Suppressor macrophage (primary cell): ENCODE measurements at places on chromosomes 2 and 18.
A peak's percentile ranks its signal among the peaks of the same experiment; 100 is the strongest.

DNA sequence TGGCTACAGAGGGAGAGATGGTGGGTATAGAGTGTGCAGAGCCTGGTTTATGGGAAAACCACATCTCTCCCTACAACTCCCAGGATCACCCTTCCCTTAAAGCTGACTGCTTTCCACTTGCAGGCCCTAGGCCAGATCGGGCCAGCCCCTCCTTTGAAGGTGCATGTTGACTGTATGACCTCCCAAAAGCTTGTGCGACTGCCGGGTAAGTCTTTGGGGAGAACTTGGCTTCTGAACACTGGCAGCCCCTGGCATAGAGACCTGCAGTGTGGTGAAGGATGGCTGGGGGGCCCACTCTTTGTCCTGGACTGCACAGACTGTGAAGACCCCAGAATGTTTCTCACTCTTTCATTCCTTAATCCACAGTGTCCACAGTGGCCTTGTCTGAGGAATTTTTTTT is 19.5 kb downstream of the CAD start:
- DNase-seq = no peak

DNA sequence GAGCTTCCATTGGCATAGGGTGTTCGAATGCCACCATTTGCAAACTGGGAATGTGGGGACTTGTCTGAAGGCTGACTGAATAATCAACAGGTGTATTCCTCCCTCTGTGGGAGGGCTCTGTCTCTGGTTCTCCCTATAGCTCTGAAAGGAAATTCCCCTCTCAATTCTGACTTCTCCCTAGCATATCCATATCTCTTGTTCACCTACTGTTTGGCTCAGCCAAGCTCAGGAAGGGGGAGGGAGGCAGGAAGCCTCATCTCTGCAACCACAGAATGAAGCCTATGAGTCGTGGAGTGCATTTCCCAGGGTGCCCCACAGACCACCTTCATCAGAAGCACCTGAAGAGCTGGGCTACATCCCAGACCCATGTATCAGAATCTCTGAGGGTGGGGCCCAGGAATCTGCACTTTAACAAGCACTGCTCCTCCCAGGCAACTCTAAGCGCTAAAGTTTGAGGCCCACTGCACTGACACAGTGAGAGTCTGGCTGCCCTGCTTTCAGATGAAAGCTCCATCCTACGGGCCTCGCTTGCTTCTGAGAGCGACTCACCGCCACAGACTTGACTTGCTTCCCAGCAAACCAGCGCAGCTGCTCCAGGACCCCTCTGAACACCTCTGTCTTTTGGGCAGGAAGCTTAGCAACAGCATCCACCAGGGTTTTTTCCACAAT is 32.0 kb downstream of the XDH start:
- DNase-seq = no peak

GRCh38 chr2:137493261-137493660 is 471.0 kb upstream of the HNMT start:
- DNase-seq = no peak

DNA sequence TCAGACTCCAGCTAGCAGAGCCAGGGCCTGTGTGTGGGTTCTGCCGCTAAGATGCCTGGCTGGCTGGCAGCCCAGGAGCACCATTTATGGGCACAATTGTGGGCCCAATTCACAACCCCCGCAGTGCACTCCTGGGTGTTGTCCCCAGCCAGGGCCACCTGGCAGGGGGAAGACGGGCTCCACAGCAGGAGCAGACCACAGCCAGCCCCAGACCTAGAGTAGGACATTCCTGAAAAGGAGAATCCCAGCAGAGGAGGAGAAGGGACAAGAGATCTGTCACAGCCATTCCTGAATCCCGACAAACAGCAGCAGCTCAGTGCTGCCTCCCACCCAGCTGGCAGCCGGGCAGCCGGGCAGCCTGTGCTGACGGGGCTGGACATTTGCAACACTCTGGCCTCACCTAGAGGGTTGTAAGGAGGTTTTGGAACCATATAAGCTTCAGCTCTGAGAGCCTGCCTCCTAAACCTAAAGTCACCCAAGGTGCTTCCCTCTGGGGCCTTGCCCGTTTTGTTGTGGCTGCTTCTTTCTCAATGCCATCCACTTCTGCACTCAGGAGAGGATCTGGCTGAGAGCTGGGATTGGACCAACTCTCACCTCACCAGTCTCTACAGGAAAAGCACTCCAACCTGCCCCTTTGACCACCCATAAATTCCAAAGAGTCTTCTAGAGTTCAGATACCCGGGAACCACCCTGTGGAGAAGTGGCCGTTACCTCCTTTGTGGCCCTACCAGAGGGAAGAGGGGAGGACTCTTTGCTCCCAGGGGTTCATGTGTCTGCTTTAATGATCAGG is 4.1 kb upstream of the TMEM177 start:
- no peak for DNase-seq

GRCh38 chr18:1954583-1955312 is 616.6 kb downstream of the METTL4 start:
- DNase-seq = no peak

DNA sequence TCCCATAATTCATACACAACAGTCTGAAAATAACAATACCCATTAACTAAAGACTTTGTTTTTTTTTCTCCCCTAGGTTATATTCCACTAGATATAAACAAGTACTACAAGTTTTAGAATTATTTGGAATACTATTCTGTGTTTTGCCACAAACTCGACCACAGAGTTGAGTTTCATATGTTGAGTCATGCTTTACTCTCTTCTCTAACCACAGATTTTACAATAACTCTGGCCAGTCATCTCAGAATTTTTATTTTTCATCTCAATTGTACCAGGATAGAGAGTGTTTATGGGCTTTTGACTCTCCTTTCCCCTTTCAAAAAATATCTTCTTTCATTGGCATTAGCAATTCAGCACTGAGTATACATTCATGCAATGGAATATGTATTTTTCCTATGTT is 348.7 kb upstream of the GALNT5 start:
- no peak for DNase-seq

GRCh38 chr2:132646540-132647108 is 23.4 kb downstream of the LYPD1 start:
- DNase-seq = no peak

GRCh38 chr2:96470109-96470508 is 35.0 kb downstream of the NEURL3 start:
- DNase-seq = no peak

DNA sequence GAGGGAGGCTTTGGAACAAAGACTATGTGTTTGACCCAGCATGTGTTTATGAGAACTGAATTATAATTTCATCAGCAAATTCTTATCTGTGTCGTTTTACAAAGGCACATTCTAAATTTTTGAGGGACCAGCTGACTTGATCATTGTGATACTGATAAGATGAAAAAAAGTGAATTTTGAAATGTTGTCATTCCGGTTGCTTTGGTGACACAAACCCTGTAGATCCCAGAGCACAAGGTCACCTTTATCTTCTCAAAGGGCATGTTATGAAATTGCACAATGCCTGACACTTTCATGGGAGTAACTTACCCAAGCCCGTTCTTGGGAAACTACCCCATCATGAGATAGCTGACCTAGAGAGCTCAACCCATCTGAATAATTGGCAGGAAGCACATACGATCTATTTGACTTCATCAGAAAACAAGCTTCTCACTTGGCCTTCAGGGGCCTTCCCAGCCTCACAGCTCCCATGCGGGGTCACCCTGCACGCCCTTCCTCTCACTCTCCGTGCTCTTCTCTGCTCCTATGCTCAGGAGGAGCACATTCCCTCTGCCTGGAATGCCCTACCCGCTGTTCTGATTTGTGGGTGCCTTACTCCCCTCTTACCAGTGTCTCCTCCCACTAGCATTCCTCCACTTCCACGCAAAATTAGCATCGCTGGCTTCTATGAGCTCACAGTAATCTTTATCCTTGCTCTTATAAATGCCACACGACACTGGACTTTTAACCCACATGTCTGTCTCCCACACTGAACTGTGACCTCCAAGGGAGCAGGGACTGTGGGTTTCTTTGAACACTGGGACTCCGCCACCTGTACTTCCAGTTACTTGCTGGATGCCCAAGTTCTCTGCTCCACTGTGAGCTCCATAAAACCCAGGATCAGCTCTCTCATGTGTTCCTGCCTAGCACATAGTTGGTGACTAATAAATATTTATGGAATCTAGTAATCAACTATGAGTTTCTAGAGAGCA is 555.8 kb upstream of the ID2 start:
- DNase-seq = peak; percentile 83

DNA sequence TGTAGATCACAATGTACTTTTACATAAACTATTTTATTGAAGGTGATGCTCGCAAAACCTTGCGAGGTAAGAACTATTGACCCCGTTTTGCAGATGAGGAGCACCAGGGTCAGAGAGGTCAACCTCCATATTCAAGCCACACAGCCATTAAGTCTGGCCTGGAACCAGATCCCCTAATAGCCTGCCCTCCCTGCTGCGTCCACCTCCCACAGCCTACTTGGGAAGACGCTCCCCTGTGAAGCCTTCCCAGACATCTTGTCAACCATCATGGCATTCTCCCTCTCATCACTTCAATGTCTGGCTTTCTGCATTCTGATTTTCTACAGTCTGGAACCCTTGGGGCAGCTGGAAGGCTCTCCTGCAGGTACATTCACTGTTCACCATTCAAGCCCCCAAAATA is 101.0 kb downstream of the TTC32 start:
- DNase-seq = no peak

DNA sequence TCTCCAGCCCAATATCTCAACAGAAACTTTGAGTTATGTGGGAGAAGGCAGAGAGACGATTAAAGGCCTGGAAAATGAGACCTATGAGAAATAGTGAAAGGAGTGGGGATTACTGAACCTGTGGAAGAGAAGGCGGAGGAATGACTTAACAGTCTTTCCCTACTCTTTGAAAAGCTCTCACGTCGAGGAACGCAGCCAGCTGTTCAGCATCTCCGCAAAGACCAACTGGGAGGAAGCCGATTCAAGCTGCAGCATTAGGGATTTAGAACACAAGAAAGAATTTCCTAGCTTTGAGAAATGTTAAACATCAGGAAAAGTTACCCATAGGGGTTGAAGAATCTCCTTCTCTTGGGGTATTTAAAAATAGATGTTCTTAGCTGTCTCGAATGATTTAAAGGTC is 233.2 kb upstream of the PARD3B start:
- DNase-seq = no peak

- no peak for DNase-seq
These were observed 70.2 kb downstream of the CDCA7 start for GRCh38 chr2:173424886-173425285.

DNA sequence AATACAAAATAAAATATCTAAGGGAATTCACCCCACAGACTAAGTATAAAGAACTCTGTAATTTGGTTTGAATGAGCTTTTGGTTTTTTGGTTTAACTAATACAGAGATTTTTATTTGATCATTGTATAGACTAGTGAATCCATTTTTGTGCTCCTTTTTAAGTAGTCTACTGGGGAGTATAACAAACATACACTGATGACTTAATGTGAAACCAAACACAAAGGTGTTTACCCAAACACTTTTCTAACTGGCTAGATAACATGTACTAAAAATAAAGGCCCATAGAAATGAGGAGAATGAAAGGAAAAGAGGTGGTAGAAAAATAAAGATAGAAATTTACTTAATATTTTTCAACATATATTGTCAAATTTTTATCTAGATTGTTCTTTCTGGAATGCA is 146.0 kb downstream of the NRXN1 start:
- no peak for DNase-seq

GRCh38 chr2:119795309-119796303 is 35.9 kb downstream of the PTPN4 start:
- DNase-seq = no peak

- no peak for DNase-seq
These were observed 60.3 kb upstream of the DNAJC10 start for GRCh38 chr2:182655750-182656149.

DNA sequence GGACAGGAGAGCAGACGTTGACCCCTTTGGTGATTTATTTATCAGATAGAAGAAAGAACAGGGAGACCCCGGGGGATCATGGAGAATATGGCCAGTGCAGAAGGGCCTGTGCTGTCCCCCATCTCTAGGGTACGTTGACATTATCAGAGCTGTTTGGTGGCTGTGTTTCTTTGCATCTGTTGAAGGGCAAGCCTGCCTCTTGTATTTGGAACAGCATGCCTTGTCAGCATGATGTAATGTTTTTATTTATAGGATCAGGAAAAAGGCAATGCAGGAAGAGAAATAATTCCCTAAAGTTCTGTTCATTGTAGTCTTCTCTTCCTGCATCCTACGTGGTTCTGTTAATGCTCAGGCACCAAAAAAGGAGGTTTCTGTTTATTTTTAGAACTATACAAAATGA is 49.8 kb upstream of the CABYR start:
- DNase-seq = peak; percentile 8

GRCh38 chr2:210938228-210938627 is 381.8 kb downstream of the CPS1 start:
- DNase-seq = no peak

DNA sequence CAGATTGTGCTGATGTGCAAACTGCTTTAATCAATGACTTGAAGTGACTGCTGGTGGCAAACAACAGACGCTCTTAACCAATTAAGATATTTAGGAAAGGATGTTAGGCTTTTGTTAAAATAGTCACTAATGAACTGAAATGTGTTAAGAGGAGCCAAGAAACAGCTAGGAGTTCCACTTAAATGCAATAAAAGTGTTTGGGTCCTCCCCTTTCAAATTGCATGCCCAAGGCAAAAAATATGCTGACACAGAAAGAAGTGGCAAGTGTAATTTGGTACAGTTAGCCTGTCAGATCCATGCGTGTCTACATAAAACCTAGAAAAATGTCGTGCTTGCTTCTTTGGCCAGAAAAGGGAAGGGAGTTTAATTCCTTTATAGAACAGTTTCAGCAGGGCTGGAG is 61.9 kb downstream of the XRCC5 start:
- peak; percentile 86 for DNase-seq

- no peak for DNase-seq
These were observed 80.4 kb downstream of the STK39 start for GRCh38 chr2:168166902-168167510.

- no peak for DNase-seq
These were observed 281.3 kb downstream of the ZNF804A start for GRCh38 chr2:184879671-184880070.

- no peak for DNase-seq
These were observed 402.9 kb downstream of the ERBB4 start for GRCh38 chr2:212135739-212136138.

GRCh38 chr2:207252979-207253645 is 87.4 kb upstream of the KLF7 start:
- DNase-seq = no peak

DNA sequence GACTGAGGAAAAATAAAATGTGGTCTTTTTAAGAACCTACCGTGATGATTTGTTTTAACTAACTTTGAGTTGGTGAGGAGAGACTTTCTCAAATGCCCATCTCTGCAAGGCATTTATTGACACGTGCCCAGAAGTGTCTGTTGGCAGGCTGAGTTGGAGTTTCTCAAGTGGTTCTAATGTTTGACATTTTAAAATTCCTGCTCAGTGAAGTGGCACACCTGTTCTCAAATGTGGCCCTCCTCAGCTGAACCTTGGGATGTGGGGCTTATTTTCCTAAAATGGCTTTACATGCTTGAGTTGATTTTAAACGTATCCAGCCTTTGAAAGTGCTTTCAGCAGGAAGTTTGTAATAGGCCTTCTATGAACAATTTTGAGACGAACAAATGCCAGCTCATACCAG is 876 bp upstream of the CAVIN2 start:
- DNase-seq = no peak
